ENCODE measurements at places on chromosomes 2 and 18.

DNA sequence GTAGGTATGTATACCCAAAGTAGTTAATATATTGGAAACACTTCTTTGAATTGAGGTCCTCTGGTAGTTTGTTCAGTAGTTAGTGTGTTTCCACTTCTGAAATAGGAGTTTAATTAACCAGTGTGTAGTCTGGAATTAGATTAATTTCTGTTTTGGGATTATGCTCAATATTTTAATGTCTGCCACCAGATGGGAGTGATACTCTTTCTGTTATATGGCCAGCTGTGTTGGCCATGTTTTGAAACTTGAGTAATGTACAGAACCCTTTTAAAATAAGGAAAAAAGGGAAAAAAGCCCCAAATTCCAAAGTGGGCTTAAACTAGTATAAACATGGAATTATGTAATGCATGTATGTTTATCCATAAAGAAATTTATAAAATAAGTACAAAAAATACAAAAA is 147.7 kb downstream of the CTNNA2 start:
- no peak for DNase-seq

DNA sequence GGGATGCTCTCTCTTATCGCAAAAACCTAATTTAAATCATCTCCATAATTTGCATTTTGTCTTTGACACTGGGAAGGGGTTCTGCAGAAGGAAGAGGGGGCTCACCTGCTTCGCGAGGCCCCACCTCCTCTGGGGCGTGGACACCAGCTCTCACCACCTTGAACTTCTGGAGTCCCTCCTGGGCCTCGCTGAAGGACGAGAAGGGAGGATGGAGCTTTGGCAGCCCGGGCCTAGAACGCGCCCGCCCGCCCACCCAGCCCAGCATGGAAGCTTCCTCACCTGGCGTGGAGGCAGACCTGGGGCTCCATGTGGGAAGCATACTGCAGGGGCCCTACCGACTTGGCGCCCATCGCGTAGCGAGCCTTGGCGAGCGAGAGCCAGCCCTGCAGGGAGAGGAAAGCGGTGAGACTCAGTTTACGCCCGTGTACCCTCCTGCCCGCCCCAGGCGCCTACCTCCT is 1.1 kb upstream of the IMP4 start:
- DNase-seq, result no peak

- no peak for DNase-seq
Observed at GRCh38 chr2:196591004-196591403, 48.5 kb upstream of the CCDC150 start.

DNA sequence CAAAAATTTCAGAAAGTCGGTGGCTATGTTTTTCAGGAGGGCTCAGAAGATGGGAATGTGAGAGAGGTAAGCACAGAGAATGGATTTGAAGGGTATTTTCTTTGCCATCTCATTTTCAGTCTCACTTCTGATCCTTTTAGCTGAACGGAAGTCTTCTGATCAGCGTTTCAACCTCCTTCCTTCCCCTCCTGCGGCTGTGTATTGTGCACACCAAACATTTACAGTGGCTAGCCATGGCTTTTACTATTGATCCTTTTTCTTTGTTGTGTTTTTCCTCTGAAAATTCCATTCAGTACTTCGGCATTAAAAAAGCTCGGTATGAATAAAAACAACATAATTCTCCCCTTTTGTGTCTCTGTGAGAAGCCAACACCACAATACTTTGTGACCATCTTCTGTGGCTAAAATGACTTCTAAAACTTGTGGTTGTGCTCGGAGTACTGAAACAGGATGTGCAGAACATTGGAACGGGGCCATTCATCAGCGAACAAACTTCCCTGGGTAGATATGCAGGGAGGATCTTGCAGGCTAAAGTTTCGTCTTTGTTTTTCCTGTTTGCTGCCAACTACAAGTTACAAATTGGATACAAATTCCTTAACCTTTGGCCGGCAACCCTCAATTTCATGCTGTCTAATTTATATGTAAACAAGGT is 260.8 kb upstream of the FAM98A start:
- no peak for DNase-seq

DNA sequence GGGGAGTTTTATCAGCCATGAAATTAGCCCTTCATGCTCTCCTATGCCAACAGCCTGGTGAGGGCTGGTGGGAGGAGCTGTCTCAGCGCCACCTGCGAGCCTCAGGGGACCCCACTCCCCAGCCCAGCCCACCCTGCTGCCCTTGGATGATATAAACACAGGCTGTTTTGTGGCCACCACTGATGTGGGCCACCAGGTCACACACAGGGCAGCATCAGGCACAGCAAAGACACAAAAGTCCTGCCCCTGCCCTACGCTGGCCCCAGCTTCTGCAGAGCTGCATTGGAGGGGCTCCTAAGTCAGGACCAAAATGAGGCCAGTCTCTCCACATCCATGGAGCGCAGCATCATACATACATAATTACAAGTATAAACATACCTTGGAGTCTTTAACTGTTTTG is 110.6 kb upstream of the TEX51 start:
- no peak for DNase-seq

- DNase-seq, result no peak
Observed at GRCh38 chr2:225282858-225283710, 116.4 kb upstream of the NYAP2 start.

DNA sequence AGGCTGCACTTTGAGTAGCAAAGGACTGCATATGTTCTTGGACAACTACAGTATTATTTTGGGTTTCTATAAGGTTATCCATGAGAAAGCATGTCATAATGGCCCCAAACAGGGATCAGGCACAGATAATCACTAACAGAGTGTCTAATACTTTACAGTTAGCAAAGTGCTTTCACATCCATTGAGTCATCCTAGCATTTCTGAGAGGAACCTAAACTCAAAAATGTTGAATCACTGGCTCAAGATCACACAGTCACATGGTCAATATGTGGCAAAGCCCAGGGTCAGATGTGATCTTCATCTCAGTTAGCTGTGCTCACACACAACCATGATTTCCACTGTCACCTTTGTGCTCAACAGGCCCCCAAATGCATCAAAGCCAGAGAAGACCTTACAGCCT is 156.1 kb upstream of the VRK2 start:
- DNase-seq, result no peak

DNA sequence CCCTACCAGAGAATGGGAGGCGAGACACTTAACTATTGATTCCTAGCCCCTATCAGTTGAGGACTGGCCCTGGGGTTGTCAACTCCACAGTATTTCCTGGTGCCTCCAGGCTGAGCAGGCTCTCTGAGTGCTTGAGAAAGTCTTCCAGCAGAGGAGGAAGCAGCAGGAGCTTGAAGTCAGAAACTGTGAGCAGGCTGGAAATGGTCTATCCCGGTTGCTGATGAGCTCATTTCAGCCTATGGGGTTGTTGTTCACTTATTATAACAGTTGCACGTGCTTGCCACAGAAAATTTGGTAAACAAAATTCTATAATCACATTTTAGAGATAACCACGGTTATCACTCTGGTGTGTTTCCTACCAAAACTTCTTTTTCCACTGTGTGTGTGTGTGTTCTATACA is 254.7 kb upstream of the THUMPD2 start:
- DNase-seq, result no peak

DNA sequence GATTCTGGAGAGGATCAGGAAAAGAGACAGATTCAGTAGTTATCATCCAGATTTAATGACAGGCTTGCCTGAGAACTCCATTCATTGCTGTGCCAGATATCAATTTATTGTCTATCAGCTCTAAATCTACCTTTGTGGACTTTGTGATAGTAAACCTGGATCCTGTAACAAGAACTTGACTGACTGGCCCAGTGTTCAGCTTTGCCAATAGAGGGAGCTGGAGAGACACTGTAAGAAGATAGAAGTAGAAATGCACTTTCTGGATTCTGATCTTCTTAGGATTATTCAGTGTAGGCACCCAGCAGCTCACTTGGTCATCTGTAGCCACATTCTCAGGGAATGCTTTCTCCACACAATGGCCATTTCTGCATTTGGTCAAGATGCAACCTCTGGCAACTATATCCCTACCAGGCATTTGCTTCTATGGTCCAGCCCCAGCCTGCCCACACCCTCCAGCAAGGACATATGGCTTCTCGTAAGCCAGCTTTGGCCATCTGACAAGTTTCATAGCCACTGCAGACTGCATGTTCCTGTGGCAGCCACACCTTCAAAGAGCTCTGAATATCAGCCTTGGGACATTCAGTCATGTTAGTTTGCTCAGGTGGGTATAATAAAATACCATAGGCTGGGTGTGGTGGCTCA is 6.1 kb upstream of the SERPINB8 start:
- DNase-seq, result peak; percentile 7

- no peak for DNase-seq
Observed at GRCh38 chr2:168997118-168997521, 34.0 kb downstream of the ABCB11 start.

GRCh38 chr18:54173980-54174630 is 50.4 kb downstream of the MBD2 start:
- no peak for DNase-seq

- DNase-seq, result no peak
Observed at GRCh38 chr2:106129150-106129549, 65.0 kb downstream of the UXS1 start.

GRCh38 chr2:8268172-8268783 is 413.6 kb upstream of the ID2 start:
- no peak for DNase-seq
